ENCODE measurements at places on chromosomes 4 and X. TPM values are rescaled to one million over a fixed set of nuclear protein-coding genes. Genes with fewer than 3 reads are reported as not detected.

DNA sequence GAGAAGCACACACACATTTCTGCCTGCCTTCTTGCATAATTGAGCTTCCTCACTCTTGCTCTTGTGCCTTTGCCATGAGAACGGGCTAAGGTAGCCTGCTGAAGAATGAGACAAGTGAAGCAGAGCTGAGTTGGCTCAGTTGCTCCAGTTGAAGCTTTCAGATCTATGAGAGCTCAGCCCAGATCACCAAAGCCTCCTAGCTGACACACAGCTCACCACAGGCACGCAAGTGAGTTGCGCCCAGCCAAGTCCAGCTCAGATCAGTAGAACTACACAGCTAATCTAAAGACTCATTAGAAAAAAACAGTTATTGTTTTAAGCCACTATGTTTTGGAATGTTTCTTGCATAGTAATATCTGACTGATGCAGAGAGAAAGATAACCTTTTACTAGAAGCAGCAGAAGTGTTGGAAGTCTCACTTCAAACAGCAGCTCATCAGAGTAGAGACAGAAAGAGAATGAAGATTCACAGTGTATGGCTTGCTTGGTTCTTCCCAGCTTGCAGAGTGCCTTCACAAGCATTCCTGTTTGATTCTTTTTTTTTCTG, 362.4 kb downstream of the MID1IP1 start:
- DNase-seq: no peak

DNA sequence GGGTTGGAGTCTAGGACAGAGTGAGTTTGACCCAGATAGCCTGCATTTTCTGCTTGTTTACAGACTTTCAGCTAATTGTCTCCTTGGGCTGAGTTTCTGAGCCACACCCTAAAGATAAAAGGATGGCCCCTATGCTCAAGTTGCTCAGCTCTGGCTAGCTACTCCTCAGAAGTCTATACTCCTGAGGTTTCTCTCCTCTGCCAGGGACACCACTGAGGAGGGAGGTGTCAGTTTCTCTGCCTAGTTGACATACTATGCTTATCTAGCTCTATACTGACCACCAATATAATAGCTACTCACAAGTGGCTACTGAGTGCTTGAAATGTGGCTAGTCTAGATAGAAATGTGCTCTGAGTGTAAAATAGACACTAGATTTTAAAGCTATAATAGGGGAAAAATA, 23.6 kb downstream of the HADH start:
- DNase-seq: no peak

- DNase-seq: no peak
Observed at GRCh38 chr4:152189451-152190179, 346.3 kb downstream of the FBXW7 start.

GRCh38 chrX:132592880-132593279, 104.0 kb upstream of the MBNL3 start:
- peak; percentile 1 for DNase-seq

DNA sequence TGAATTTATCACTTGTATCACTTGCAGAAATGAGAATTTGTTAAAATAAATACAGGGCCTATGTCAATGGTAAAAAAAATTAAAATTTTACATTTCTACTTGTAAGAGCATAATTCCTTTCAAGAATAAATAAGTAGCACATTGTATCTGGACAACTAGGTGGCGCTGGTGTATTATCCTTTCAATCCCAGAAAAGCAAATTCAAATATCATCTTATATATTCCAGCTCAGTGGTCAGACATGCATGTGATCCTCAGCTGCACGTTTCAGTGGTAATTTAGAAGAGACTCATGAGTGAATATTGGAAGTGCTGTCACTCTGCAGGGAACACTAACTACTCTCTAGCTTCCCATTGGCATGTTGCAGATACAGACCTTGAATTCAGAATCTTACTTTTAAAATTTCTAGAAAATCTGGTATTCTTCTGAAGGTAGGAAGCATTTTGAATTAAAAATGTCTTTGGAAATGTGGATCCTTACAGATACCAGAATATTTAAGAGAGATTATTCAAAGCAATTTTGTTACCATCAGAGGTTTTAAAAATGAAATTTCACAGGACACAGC, 1414.7 kb upstream of the TENM3 start:
- DNase-seq: no peak

- no peak for DNase-seq
Observed at GRCh38 chr4:13238936-13239335, 245.2 kb downstream of the RAB28 start.

- DNase-seq: no peak
Observed at GRCh38 chrX:1397001-1397400, 5.1 kb upstream of the SLC25A6 start.

GRCh38 chr4:140170299-140170698, 16.3 kb upstream of the MAML3 start:
- no peak for DNase-seq

- DNase-seq: no peak
Observed at GRCh38 chr4:185513489-185514181, 21.7 kb downstream of the PDLIM3 start.

DNA sequence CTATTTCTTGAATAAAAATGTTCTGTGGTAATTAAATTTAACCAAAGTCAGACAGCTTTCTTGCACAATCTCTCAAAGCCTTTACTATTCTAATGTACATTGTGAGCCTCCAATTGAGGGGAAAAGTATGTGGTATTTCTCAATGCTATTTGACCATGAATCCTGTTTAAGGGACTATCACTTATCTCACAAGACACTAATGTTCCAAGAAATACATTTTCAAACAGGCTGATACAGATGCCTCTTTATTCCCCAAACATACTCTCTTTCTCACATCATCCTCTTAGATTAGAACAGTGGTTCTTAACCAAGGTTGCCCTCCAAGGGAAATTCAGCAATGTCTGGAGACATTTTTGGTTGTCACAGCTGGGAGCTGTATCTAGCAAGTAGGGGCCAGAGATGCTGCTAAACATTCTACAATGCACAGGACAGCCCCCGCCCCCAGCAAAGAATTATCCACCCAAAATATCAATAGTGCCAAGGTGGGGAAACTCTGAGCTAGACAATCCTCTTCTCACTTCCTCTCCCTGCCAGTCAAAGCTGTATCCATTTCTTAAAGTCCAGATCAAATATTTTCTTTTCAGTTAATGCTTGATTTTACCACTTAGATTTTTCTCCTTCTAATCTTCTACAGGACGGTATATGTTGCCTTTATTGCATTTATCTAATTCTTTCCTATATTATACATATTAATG, 129.2 kb upstream of the TRIM2 start:
- DNase-seq: no peak

DNA sequence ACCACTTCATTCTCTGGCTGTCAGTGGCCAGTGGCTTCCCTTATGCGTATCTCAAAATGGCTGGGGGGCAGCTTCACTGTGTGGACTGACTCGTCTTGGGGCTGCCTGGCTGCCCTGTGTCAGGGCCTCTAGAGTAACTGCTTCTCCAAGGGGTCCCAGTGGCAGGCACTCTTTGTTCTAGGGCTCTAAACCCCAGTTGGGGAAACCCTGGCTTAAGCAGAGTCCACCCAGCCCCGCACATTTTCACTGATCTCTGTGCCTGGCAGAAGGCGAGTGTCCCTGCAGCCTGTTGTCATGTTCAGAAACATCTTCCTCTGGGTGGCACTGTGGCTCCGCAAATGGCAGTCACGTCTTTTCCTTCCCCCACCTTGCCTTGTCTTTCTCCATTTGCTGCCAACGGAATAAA, 59.7 kb downstream of the NBDY start:
- no peak for DNase-seq

DNA sequence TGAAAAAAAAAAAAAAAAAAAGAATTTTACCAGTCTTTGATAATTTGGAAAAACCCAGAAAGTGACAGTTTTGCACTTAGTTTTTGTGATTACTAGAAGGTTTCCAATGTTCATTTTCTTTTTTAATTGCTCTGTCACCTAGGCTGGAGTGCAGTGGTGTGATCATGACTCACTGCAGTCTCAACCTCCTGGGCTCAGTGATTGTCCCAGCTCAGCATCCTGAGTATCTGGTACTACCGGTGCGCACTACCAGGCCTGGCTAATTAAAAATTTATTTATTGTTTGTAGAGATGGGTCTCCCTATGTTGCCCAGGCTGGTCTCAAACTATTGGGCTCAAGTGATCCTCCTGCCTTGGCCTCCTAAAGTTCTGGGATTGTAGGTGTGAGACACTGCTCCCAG, 3.3 kb downstream of the NUDT9 start:
- DNase-seq: no peak

GRCh38 chr4:58175024-58175423, 1064.8 kb upstream of the IGFBP7 start:
- no peak for DNase-seq

- peak; percentile 6 for DNase-seq
Observed at GRCh38 chr4:70559211-70559830, 32.7 kb upstream of the AMBN start.

DNA sequence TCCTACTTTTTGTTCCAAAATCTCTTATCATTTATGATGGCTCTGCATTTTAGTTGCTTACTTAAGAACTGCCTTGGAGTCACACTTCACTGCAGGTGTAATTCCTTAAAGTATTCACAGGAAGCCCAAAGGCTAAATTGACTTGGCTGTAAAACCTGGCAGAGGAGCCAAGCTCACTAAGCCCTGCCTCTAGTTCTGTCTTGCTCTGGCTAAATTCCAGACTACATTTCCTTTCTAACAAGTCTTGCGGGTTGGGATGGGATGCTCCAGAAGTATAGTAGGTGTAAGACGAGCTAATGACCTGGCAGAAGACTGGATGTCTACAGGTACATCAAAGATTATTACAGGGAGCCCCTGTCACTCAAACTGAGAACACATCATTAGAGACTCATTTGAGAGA, 924.0 kb upstream of the INTU start:
- no peak for DNase-seq

GRCh38 chrX:47992095-47992380, 11.8 kb downstream of the ZNF182 start:
- DNase-seq: no peak

GRCh38 chr4:80005863-80006262, 67.2 kb downstream of the ANTXR2 start:
- no peak for DNase-seq

DNA sequence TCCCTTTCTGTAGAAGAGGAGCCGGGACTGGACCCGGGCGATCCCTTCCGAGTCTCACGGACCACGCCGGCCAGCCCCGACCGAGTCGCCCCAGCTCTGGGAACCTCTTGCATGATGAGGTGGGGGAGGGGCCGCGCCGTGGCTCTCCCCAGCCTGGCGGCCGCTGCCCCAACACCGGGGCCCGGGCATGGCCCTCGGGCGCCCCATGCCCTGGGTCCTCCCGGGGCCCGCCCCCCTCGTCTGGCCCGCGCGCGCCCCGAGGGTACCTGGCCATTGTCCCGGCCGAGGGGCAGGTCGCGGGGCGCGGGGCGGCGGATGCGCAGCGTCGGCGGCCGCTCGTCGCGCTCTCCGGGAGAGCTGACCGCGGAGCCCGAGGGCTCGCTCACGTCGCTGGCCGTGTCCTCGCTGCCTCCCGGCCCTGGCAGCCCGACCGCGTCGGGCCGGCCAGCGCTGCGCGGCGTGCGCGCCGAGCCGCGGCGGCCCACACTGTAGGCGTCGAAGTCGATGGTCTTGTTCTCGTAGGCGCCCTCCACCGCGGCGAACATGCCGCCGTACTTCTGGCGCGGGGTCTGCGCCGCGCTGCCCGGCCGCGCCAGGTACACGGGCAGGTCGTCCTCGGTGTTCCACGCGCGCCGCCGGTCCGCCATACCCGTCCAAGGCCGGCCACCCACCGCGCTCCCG, 423 bp downstream of the CRMP1 start:
- DNase-seq: no peak

- DNase-seq: no peak
Observed at GRCh38 chr4:1768367-1769034, 24.6 kb upstream of the FGFR3 start.

DNA sequence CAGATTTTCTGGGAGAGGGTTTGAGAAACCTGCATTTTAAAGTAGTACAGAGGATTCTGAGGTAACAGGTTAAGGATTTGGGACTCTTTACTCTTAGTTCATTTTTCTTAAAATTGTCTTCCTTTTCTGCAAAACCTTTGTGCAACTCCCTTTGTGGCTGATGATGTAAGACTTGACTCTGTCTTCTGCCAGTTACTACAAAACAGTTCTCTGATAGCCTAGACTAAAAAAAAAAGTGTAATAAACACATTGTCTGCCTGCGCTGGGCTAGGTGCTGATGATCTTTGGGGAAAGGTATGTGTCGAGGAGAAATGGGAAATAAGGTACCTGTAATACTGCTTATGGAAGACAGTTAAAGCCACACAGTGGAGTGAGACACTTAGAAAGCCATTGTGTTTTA, 28.7 kb downstream of the IL13RA1 start:
- no peak for DNase-seq

GRCh38 chr4:71774136-71774535, 9.7 kb downstream of the GC start:
- DNase-seq: no peak

DNA sequence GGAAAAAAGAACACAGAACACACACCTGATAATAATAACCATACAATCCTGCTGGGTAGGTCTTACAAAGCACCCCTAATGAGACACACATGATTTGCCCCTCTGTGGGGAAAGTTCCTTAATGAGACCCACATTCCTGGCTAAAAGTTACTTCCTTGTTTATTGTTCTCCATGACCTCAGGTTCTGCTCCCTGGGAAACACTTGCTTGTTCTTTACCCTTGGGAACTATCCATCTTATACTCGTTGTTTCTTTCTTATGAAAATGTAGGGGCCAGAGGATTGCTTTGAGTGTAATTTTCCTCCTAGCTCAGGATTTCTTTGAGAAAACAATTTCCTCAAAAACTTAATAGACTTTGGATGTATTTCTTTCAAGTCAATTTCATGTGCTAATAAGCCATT, 52.1 kb upstream of the PCDH10 start:
- DNase-seq: no peak

GRCh38 chrX:119693040-119693995, at the start of gene SEPTIN6:
Gene SEPTIN6 (minus strand): TSS chrX:119693168. CDS start chrX:119693105, 63 bp downstream.
- DNase-seq: peak; percentile 80

DMD gene
- 1.6 TPM for total RNA-seq

HPGD gene
- total RNA-seq: 7.5 TPM

PAGE4 gene
- not detected for total RNA-seq

NLGN3 gene
- total RNA-seq: 3.0 TPM

NKX1-1 gene
- total RNA-seq: not detected

MAGED4 gene
- 1.3 TPM for total RNA-seq

PABPC5 gene
- not detected for total RNA-seq

ATP2B3 gene
- total RNA-seq: not detected
